ENCODE measurements at places on chromosomes 16 and 17.
A peak's percentile ranks its signal among the peaks of the same experiment; 100 is the strongest.

GRCh38 chr17:48374650-48375230 lies 55.3 kb downstream of the SKAP1 start:
- DNase-seq: peak; percentile 76

- DNase-seq: no peak
Observed at GRCh38 chr16:73882033-73882432, 414.6 kb upstream of the PSMD7 start.

DNA sequence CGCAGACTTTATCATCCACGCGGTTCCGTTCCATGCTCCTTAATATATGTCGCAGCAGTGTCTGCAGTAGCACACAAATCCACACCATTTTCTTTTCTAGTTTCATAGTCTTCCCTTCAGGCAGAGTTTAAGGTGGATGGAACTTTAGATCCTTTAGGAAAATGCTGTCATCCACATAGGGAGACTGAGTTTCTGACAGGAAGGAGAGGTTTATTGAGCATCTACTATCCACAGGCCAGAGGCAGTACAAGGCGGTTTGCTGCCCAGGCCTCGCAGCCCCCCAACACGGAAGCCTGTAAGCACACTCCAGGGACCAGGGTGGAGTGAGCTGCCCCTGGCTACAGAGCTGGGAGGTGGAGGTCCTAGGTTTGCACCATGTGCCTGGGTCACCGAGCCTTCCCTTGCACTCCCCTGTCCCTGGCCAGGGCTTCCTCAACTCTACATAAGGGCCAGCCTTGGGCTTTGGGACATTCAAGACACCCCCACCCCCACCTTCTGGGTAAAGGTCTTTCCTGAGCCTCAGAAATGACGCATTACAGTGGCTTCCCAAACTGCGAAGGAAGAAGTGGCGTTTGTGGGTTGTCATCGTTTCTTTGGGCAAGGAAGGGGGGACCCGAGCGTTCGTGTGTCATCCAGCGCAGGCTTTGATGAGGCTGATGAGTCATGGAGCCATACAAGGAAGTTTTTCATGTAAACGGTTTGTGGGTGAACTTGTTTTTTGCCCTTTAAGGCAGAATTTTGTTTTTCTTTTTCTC lies 146.5 kb upstream of the PLCG2 start:
- peak; percentile 92 for DNase-seq

GRCh38 chr16:70653406-70653805 lies 7.0 kb downstream of the IL34 start:
- no peak for DNase-seq

DNA sequence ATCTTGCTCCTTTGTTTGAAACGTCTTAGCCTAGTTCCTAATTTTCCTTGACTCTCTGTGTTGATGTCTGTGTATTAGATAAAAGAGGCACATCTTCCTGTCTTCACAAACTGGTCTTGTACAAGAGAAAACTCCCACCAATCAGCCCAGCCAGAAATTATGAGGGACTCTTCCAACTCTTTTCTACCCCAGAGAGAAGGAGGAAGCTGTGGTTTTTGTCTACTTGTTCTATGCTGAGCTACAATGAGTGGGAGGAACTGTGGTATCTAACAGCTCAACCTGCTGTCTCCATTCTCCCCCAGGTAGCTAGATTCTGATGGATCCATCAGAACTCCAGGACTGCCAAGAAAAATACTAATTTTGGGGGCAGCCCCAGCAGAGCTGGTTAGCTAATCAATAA lies 392.5 kb downstream of the HS3ST3B1 start:
- peak; percentile 72 for DNase-seq

GRCh38 chr17:57513569-57513968 lies 231.5 kb downstream of the CCDC182 start:
- no peak for DNase-seq

DNA sequence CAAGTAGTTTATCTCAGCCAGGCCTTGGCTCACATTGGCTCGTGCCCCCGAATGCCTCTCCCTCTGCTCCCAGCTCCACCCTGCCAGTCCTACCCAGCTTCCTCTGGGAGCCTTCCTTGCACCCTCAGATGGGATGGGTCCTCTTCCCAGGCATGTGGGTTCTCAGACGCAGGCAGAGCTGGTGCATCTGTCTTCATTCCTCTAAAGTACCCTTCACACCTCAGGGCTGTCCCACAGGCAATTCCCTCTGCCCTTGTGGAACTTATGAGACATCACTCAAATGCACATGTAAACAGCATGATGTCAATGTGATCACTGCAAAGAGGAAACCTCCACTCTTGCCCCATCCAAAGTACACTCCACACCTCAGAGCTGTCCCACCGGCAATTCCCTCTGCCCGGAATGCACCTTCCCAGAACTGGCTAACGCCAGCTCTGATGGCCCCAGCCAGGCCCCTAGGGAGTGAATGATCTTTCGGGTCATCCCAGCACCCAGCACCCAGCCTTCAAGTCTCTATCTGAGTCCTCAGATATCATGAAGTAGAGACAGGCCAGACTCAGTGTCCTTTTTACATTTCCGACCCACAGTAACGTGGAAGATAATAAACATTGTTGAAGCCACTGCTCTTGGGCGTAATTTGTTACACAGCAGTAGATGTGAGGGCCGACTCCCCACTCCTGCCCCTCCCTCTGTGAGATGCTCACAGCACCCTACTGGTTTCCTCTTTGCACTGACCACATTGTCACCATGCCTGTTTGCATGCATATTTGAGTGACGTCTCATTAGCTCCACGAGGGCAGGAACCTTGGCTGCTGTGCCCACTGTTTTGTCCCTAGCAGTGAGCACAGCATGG lies 85.4 kb downstream of the N4BP1 start:
- DNase-seq: peak; percentile 23

GRCh38 chr16:85130705-85131028 lies 18.4 kb upstream of the CIBAR2 start:
- no peak for DNase-seq

- no peak for DNase-seq
Observed at GRCh38 chr16:11576427-11577289, 10.1 kb downstream of the LITAF start.

GRCh38 chr17:73363442-73364154 lies 51.8 kb upstream of the CDC42EP4 start:
- DNase-seq: no peak

DNA sequence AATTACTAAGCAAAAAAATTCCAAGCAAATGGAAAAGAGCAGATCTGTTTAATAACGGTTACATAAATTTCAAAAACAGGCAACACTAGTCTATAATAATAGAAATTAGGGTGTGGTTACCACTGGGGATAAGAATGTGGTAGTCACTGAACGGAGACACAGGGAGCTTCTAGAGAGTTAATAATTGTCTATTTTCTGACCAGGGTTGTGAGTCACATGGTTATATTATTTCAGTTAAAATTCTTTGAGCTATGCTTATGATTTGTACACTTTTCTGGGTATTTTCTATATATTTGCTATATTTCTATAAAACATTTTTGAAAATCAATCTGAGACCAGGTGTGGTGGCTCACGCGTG lies 433.9 kb upstream of the MAF start:
- DNase-seq: no peak

- DNase-seq: no peak
Observed at GRCh38 chr17:74070998-74071679, 132.3 kb upstream of the RPL38 start.

- DNase-seq: peak; percentile 73
Observed at GRCh38 chr17:4199818-4200402, 56.9 kb downstream of the CYB5D2 start.

- DNase-seq: peak; percentile 60
Observed at GRCh38 chr17:82457073-82457928, 1.2 kb upstream of the NARF start.

- peak; percentile 63 for DNase-seq
Observed at GRCh38 chr17:76491271-76492122, 9.7 kb downstream of the RHBDF2 start.

DNA sequence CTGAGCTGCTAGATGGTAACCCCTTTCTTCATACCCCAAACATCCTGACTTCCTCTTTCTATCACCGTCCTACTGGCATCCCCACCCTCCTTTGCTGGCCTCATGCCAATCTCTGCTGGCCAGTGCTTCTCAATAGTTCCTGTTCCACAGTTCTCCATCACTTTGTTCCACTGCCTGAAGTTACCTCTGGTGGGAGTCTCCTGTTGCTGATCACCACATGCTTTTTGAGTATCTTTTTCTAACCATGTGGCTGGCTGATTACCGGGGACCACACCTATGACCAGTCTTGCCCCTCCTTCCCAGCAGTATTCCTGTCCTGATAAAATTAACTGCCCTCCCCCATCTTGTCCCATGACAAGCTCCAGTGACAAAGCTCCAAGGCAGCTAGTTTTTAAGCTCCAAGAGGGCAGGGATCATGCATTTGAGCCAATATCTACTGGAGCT lies 380.4 kb upstream of the CCL2 start:
- peak; percentile 94 for DNase-seq

Measured in hematopoietic multipotent progenitor cell treated with erythropoietin and hydrocortisone succinate and interleukin-3 and kit ligand, for 4 days (in vitro differentiated cells).